ENCODE measurements at places on chromosomes 7 and 10.

- DNase-seq = no peak
Measured at GRCh38 chr7:920351-921070, 34.0 kb downstream of the ADAP1 start.

- DNase-seq = no peak
Measured at GRCh38 chr10:110207805-110208613, 604 bp downstream of the MXI1 start.

- no peak for DNase-seq
Measured at GRCh38 chr7:93120592-93121549, 3.1 kb upstream of the SAMD9 start.

GRCh38 chr7:135709508-135709907, 18.5 kb downstream of the SLC13A4 start:
- no peak for DNase-seq

DNA sequence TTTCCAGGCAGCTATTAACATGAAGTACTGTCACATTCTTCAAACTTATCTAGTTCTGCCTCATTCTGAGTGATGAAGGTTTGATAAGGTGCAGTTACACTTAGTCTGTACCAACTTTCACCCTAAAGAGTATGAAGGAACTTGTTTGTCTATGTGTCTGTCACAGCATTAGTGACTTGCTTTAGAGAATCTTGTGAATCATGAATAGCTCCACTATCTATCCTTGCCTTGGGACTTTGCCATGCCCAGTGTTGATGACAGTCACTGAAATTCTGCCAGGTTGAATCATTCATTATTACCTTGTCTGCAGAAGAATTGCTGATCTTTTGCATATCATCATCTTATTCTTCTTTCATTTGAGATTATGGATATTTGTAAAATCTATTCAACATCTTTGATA, 50.9 kb upstream of the A1CF start:
- DNase-seq = no peak

GRCh38 chr10:125661941-125662515, 20.9 kb downstream of the TEX36 start:
- peak; percentile 43 for DNase-seq

GRCh38 chr7:147723536-147723935, 867.0 kb upstream of the C7orf33 start:
- no peak for DNase-seq

- DNase-seq = no peak
Measured at GRCh38 chr10:58143944-58144343, 123.8 kb downstream of the IPMK start.

- DNase-seq = no peak
Measured at GRCh38 chr7:119514326-119514725, 758.6 kb upstream of the KCND2 start.

GRCh38 chr7:20642166-20642565, 26.7 kb downstream of the ABCB5 start:
- peak; percentile 34 for DNase-seq

DNA sequence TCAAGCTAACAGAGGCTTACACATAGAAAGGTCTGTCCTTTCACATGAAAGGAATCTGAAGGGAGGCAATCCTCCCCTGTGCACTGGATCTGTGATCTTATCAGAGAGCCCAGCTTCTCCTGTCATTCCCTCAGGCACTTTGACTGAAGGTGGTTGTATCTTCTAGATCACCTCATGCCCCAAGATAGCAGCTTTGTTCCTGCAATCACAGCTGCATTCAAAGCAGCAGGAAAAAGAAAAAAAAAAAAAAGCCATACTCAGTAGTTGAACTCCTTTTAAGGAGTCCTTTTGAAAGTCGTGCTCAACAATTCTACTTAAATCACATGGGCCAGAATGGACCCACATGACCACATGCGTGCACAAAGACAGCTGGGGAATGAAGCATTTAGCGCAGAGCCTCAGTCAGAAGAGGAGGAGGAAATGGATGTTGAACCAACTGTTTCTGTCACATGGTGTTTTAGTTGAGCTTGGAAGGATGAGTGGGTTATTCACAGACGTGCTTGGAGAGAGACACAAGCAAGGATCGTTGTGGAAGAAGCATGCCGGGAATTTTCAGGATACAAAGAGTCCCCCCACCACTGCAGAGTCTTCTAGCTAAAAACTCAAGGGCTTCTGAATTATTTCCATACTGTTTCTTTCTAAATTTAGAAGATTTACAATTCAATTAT, 13.0 kb upstream of the PFKP start:
- no peak for DNase-seq

GRCh38 chr7:4067476-4067760, 614.7 kb upstream of the FOXK1 start:
- no peak for DNase-seq

DNA sequence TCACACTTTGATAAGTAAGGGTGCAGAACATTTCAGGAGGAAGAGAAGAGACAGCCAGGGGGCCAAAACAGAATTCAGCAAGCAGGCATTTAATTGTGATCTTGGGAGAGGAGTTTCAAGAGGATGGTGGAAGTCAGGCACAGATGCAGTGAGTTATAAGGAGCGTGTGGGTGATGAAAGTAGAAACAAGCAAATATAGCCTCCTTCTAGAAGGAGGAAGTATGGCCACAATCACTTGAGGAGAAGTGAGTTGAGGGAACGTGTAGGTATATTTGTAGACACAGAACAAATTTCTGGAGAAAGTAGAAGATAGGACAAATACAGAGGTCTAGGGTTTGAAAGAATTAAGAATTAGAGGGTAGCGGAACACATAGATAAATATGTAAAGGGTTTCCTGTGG, 165.8 kb downstream of the CACNB2 start:
- no peak for DNase-seq

DNA sequence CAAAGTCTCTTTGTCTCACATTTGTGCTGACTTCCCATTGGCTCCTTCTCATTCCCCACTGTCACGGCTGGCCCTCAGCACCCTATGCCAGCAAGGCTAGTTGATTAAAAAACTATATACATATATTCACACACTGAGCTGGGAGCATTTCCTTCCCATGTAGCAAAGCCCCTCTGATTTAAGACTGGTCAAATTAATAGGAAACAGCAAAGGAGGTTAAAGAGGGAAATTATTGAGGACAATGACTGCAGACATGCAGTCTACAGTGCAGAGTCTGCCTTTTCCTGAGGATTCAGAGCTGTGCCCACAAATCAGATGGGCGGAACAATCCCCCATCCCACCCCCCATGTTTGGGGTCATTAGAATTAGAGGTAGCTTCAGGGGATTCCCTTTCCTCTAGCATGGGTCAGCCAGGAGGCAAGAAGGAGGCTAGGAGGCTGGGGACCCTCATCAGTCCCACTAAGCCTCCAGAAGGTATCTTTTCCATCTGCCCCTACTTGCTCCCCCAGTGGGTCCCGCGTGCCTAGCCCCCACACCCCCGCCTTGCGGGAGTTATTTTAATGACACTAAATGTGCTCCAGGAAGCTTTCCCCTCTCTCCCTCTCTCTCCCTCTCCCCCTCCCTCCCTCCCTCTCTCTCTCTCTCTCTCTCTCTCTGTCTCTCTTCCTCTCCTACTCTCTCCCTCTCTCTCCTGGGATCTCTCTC, 9.8 kb upstream of the DLX6 start:
- no peak for DNase-seq

GRCh38 chr10:48684792-48685623, at the start of gene WDFY4:
WDFY4 (plus strand) TSS chr10:48684873; CDS start chr10:48709733, 24,860 bp downstream.
- no peak for DNase-seq

DNA sequence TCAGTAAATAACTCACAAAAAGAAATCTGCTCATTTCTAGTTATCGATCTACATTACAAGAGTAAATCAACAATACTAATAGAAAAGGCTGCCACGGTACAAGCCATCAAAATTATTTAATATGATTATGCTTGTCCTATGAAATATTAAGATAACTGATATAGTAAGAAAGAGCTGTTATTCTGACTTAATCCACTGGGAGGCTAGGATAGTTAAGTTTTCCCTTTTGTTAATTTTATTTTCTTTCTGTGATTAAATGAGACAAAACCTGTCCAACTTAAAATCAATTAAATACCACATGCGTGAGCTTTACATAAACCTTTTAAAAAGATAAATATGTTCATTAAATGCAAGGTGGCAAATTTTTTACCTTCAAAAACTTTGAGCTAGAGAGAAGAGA, 114.8 kb downstream of the LMBR1 start:
- DNase-seq = no peak

GRCh38 chr7:25669281-25669781, 441.0 kb upstream of the NPVF start:
- no peak for DNase-seq

DNA sequence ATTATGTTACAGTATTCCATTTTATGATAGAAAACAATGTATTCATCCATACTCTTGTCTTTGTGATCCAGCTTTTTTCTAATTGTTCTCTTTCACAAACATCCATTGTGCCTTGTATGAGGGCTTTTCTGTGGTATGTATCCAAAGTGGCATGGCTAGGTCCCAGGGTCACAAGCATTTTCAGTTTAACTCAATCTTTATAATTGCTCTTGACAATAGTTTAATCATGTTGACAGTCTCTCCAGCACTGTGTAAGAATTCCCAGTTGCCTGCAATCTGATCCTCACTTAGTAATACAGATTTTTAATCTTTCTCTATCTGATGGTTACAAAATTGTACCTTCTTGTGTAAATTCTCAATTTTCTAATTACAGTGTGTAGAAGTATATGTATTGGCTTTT, 533.4 kb downstream of the NEBL start:
- no peak for DNase-seq

- no peak for DNase-seq
Measured at GRCh38 chr10:89263531-89263930, 12.0 kb upstream of the LIPA start.

DNA sequence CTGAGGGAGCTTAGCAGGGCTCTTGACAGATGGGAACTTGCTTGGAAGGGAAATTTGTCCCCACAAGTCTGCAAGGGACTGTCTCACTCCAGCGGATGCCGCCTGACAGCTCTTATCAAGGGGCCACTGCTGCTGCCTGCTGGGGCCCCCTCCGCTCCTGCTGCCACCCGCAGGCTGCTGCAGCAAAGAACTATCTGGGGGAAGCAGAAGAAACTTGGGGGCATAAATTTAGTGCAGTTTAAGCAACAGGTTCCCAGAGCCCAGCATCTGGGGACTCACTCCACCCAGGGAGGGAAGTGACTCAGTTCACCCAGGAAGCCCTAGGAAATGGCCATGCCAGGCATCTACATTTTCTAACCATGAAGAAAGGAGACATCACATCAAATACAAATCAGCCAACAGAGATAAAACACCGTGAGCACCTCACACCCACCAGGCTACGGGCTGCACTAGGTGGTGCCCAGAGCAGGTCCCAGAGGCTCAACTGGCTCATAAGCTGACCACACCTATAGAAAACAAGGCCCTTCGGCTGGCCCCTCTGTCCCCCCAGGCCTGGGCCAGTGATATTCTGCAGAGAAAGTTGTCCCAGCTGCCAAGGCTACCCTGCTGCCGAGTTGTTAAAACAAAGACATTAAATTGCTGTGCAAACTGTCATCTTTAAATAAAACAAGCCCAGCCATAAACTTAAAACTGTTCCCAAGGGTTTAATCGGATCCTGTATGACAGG, 3.7 kb downstream of the RGS10 start:
- no peak for DNase-seq

GRCh38 chr10:33227489-33227888, 107.0 kb downstream of the NRP1 start:
- no peak for DNase-seq

- no peak for DNase-seq
Measured at GRCh38 chr7:2037808-2038522, 194.8 kb downstream of the MAD1L1 start.

DNA sequence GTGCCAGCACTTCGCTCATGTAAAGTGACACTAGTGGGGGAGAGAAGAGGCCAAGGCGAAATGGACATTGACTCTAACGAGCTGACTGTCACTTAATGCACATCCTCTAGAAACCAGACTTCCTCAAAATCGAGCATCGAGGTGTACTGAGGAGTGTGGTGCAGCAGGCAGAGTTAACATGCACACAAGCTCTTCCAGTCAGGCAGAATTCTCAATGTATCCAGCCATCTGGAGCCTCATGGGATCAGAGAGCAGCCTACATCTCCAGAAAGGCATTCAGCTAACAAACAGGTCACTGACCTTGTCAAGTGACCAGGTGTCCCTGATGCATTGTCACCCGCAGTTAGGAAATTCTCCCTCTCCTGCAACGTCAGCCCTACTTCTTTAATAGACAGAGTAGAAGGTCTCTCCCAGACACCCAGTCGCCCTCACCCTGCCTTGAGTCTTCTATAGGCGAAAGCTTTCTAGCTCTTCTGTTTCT, 259.8 kb upstream of the AOAH start:
- no peak for DNase-seq

DNA sequence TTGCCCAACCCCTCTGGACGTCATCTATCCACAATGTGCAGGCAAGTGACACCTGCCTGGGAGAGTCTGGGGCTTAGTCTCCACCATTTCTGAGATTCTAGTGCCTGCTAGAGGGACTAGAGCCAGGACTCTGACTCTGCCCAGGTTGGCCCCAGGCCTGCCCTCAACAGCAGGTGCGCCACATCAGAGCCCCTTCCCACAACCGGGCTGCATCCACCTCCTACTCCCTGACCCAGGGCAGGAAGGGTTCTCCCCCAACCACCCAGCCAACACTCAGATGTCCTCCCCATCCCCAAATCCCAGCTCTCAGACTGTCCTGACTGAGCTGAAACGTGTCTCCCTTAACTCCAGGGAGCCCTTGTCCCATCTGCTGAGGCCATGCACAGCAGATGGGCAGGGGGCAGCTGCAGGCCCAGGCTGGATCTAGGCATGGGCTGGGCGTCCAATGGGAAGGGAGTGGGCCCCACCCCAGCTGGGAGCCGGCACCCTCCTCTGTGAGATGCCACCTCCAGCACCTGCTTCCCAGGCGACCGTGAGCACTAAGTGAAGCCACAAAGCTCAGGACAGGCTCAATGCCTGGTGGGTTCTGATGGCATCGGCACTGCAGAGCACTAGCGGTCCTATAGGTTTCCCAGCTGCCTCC, 49.2 kb downstream of the RASGEF1A start:
- no peak for DNase-seq

- no peak for DNase-seq
Measured at GRCh38 chr7:156222151-156222550, 409.9 kb upstream of the SHH start.

DNA sequence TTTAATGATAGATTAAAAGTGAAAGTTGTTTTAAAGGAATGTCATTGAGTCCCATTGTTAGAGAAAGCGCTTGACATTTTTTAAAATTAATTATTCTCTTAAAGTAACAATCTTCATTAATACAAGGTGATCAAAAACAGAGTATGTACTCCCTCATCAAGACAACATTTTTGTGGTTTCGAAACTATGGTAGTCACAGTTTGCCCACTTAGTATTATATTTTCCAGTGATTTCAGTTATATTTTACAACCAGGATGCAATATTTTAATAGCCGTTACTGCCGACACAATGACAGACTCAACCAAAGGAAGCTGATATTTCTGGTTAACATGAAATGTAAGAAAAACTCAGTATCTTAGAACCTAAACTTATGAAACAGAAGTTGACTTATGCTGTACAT, 31.3 kb downstream of the MKX start:
- DNase-seq = no peak

- peak; percentile 98 for DNase-seq
Measured at GRCh38 chr10:58268946-58269781, at the start of gene CISD1. CISD1 (plus strand) TSS chr10:58269162; CDS start chr10:58269274, 112 bp downstream.

GRCh38 chr10:50604809-50605208, 18.9 kb downstream of the SGMS1 start:
- DNase-seq = no peak
